ENCODE measurements at places on chromosomes 1 and 21.

- no peak for DNase-seq
Measured at GRCh38 chr1:12112711-12113161, 49.6 kb downstream of the TNFRSF8 start.

- DNase-seq: no peak
Measured at GRCh38 chr1:54361342-54361741, 44.9 kb downstream of the SSBP3 start.

DNA sequence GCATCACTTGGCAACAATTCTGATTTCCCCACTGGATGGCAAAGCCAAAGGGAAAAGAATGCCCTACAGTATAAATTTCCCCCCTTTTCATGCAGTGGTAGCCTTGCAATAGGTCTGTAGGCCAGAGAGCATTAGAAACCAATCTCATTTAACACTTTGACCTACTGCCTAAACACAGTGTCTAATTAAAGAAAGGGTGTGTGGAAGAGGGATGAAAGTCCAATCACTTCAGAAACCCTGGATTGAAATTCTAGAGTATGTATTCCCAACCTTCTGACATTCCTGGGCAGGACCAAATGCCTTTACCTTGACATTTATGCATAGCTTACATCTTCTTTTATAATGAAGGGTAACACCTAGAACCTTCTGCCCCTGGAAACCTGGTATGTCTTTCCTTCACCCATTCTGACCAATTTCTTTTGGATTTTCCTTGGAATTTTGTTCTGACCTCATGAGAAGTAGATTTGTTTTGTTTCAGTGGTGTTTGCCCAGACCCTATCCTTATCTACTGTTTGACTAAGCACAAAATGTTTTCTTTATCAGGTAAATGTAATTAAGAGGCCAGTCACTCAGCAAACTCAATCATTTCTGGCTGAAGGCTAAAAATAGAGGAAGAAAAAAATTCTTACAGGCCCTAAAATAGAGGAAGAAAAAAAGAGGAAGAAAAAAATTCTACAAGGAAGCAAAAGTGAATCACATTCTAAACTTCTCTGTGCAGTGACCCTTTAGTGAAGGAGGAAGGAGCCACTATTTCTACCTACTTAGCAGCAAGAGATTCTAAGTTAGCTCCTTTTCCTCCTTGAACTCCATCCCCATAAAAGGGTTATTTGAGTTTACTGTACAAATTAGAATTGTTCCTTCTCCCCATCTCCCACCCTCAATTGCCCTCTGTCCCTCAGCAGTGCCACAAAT is 129.5 kb upstream of the DSCAM start:
- no peak for DNase-seq

GRCh38 chr1:113734357-113735055 is 24.8 kb downstream of the PHTF1 start:
- no peak for DNase-seq

DNA sequence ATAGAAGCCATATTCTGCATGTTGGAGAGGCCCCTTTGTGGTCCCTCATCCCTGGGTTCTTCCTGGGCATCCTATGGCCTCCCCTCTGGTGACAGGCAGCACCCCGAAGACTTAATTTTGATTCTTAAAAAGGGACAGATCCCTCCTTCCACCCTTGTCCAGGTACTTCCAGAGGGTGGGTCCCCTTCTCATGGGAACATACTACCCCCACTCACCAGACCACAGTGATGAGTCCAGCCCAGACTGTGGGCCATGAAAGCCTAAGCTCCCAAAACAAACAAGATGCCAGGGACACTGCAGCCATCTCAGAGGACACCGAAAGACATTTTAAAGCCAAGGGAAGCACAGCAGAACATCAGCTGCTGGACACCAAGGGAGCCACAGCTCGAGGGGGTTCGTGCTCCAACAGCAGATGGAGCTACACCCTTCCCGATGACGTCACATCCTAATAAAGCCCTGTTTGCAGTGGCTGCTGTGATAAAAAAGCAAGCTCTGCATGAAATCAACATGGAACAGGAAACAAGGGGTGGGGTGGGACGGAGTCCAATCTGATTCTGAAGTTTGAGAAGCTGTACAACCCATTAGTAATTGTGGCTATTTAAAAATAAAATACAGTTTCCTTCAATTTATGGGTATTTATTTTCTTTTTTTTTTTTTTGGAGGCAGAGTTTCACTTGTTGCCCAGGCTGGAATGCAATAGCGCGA is 32.4 kb downstream of the GNB1 start:
- DNase-seq: no peak

- DNase-seq: no peak
Measured at GRCh38 chr1:31701091-31701736, 2.6 kb downstream of the COL16A1 start.

- no peak for DNase-seq
Measured at GRCh38 chr1:6287431-6287886, 26.6 kb upstream of the GPR153 start.

GRCh38 chr1:116292929-116293725 is 79.9 kb upstream of the ATP1A1 start:
- DNase-seq: no peak

- DNase-seq: no peak
Measured at GRCh38 chr1:17233675-17234320, 15.1 kb upstream of the PADI3 start.

GRCh38 chr21:43865540-43866259 is 677 bp downstream of the AGPAT3 start:
- DNase-seq: peak; percentile 23

DNA sequence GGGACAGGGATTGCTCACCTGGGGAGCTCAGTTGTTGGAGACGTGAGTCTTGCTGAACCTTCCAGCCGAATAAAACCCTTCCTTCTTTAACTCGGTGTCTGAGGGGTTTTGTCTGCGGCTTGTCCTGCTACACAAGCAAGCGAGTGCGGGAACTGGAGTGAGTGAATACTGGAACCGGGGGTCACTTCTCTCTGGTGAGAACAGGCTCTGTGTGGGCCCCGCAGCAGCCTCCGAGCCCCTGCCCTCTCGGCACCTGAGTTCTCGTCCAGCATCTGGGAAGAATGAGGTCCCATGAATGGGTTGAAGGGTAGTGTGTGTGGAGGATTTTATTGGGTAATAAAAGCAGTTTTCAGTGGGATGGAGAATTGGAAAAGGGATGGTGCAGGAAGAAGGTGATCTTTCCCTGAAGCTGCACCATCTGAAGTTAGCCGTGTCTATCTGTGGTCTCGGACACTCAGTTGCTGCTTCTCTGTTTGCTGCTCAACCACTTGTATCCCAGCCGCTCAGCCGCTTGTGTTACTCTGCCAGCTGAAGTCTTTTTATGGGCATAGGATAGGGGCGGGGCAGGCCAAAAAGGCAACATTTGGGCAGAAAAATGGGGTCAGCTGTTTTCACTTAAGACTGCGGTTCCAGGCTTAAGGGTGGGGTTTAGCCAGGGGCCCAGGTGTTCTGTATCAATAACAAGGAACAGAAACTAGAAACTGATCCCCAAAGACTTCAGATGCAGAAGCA is 450.6 kb upstream of the CAMK1G start:
- DNase-seq: no peak

DNA sequence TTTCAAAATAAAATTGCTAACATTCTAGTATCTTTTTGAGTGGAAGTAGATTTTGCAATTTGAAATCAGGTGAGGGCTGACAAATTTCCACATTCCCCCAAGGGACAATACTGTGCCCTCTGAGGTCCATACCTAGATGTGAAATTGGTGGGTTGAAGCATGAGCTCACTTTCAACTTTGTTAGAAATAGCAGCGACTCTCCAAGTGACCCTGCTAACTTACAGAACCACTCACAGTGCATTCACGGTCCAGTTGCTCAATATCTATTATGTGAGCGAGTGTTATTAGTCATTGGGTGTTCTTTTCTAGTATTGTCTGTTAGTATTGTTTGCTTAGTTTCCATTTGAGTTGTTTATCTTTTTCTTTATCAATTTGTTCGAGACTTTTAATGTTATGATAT is 53.6 kb upstream of the ASB17 start:
- no peak for DNase-seq

GRCh38 chr1:73676186-73676585 is 521.8 kb downstream of the LRRIQ3 start:
- DNase-seq: no peak

- DNase-seq: no peak
Measured at GRCh38 chr1:34929497-34929852, at the start of gene DLGAP3. Gene DLGAP3 (minus strand): TSS chr1:34929650. CDS start chr1:34905383, 24,267 bp downstream.

- no peak for DNase-seq
Measured at GRCh38 chr1:92340154-92340553, 41.3 kb downstream of the RPAP2 start.

GRCh38 chr1:30109853-30110252 is 613.5 kb downstream of the MATN1 start:
- DNase-seq: no peak

DNA sequence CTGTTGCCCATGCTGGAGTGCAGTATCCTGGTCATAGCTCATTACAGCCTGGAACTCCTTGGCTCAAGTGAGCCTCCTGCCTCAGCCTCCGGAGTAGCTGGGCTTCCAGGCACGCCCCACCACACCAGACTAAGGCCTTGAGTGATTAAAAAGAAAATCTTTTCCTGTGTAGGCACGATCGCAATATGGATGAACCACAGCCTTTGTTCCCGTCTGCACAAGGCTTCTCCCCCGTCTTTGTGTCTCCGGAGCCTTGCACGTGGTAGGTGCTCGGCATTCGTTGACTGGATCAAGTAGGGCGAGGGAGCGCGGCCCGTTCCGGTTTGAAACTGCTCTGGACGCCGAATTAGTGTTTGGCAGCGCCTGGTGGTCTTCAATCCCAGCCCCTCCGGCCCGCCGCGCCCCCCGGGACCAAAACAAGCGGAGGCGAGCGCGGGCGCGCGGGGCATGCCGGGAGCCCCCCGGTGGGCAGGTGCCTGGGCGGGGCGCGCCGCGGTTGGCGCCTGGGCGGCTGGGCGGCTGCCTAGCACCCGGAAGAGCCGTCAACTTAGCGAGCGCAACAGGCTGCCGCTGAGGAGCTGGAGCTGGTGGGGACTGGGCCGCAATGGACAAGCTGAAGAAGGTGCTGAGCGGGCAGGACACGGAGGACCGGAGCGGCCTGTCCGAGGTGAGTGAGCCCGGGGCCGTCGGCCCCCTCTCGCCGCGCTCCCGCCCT is at the start of gene SFT2D2:
SFT2D2 (plus strand) TSS at position 529 of the 715 bp plus-strand sequence; CDS start at position 605, 76 bp downstream.
- DNase-seq: peak; percentile 57

DNA sequence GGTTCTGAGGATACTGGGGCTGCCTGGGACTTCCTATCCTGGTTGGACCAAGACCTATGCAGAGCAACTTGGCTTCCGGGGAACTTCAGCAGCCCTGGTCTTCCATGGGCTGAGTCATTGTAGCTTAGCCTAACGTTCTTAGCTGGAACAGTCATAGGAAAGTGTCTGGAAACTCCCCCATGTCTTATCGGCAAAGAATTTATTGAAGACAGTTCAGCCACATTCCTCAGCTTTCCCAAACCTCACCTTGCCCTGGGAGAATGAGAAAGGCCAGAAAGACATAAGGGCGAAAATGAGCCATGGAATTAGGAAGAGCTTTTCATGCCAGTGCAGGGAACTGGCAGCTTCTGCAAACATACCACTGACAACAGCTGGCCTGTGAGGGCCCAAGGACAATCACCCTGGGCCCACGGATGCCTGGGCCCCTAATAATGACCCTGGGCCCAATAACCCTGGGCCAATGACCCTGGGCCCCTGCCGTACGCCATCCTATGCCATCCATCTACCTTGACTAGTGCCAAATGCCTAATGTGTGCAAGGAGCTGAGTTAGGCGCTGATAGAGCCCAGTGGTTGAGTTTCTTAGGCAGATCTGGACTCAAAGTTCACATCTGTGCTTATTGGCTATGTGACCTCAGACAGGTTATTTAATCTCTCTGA is 114.4 kb upstream of the GADD45A start:
- no peak for DNase-seq

DNA sequence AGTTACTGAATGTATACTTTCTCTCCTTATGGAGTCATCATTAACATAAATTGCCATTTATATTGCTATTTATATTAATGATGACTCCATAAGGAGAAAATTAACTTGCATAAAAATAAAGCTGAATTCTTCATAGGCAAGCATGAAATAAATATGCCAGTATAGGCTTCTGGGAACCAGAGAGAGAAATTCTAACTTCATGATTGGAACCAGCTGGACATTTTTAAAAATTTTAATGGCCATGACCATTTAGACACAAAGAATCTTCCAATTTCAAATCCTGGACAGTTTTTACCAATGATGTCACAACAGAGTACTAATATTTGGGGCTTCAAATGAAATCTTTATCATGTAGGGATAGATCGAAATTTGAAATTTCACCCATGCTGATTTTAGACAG is 268.7 kb downstream of the PTGER3 start:
- DNase-seq: no peak

GRCh38 chr1:212630158-212630900 is 21.8 kb downstream of the ATF3 start:
- peak; percentile 38 for DNase-seq

GRCh38 chr1:89518221-89518631 is 6.4 kb upstream of the LRRC8B start:
- no peak for DNase-seq

DNA sequence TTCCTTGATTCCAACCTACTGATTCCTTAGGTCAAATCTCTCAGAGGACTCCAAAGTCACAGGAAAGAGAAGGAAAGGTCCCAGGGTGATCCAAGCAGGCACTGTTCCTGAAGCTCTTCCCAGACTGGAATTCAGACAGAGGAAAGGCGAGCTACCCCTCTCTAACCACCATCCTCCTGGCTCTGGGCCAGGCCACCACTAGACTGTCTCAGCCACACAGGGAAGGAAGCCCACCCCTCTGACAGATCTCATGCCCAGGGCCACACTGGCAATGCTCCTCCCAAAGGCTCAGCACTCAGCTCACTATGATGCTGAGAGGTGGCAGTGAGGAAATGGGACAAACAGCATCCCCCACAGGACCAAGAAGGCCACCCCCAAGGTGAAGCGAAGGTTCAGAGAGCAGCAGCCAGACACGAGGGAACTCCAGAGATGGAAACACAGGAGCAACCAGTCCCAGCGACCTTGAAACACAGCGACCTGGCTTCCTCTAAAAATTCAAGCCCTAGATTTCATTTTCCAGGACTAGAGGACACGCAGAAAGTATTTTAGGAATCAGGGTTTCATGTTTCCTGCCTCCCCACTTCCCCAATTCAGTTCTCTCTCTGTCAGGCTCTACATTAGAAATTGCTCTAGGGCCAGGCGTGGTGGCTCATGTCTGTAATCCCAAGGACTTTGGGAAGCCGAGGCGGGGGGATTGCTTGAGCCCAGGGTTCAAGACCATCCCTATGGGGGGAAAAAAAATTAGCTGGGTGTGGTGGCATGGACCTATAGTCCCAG is 18.8 kb downstream of the PIK3C2B start:
- DNase-seq: no peak

DNA sequence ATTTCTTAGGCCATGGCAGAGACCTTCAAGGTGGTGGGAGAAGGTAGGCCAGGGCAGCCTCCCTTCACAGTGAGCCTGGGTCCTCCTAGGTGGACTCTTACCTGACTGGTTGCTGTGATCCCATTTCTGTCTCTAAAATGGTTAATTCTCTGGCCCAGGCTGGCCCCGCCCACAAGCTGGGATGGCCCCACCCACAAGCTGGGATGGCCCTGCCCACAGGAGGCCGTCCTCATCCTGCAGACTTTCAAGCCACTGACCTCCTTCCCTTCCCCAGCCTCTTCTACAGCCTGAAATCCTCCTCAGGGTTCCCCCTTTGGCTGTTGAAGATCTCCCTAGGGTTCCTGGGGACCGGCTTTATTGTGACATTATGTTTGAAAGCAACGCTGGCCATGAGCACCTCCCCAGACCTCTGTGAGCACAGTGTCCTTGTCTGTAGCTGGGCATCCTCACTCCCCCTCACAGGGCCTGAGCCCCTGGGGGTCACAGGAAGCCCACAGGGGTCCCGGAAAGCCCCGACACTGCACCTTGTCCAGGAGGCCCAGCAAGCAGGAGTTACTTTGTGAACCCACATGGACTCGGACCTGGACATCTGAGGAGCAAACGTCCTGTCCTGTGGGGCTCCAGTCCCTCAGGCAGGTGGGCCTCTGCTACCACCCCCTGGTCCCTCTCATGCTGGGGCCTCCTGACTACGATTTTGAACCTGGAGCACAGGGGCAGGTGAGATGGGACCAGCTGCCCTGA is 621.7 kb downstream of the MATN1 start:
- DNase-seq: no peak

All from stimulated activated CD8-positive, alpha-beta memory T cell treated with anti-CD3 and anti-CD28 coated beads, Interleukin-4, amount 100 ng/mL, for 1 hour (primary cell).